SW 1271 (cell line): ENCODE measurements at places on chromosomes 4 and X.

DNA sequence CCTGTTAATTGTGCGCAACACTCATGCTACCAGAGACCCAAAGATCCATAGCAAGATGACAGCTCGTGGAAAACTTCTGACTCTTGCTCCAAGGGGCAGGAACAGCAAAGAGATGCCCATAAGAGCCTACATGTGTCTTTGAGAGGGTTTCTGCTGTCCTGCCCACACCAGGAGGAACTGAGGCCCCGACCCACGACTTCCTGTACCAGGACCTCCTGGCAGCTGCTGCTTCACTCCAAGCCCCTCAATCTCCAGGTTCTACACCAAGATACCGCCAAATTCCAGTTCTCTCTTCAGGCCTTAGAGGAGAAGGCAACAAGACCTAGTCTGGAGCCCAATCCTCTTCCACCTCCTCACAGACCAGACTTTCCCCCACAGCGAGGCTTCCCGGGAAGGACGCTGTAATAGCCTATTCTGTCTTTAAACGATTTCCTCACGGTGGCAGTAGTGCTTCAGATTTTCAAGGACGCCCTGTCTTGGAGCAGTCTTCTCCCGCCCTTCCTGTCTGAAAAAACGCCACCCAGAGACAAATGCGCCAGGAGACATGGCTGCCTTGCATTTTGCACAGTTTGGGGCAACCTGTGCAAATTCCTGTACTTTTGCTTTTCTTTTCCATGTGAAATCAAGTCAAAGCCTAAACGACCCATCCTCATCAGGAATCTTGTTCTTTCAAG is 230.2 kb upstream of the STK26 start:
- DNase-seq: peak; percentile 68

DNA sequence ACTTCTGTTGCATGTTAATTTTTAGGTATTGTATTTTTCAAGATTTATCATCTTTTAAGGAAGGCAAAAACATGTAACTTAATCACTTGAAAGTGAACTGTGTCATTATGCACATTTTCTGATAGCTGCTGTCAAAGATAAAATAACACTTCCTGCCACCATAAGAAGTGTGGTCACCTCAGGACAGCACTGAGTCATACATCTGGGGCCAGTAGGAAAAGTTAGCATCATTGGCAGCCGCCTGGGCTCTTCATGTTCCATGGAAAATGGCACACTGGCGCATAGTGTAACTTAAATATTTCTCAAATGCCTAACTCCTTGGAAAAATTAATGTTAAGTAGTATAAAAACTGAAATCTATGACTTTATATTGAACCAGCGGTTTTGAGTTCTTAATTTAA is 24.2 kb downstream of the CNKSR2 start:
- DNase-seq: no peak

- no peak for DNase-seq
These were observed 14.7 kb upstream of the GRIA3 start for GRCh38 chrX:123169247-123169901.

- DNase-seq: no peak
These were observed 631.0 kb upstream of the SPANXN1 start for GRCh38 chrX:144616317-144616716.

- no peak for DNase-seq
These were observed 17.8 kb downstream of the ZNF185 start for GRCh38 chrX:152915541-152916241.

GRCh38 chr4:113603911-113604310 is 157.6 kb downstream of the CAMK2D start:
- DNase-seq: no peak

DNA sequence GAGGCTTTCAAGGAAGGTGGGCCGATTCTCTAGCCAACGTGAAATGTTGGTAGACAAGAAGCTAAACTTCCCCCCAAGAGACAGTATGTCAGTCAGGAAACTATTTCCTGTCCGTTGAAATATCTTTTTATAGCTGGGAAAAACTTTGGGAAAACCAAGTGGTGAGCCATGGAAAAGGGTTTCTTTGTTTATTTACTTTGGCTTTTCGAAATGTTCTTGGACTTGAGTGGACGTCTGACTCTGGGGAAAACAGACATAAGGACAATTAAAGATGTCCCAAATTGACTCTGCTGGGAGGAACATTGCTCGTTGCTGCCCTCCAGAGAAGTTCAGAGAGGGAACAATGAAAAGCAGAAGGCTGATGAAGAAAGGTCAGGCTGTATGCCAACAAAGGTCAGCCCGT is 295.4 kb downstream of the RAPGEF2 start:
- no peak for DNase-seq

GRCh38 chr4:94634271-94634670 is 123.5 kb upstream of the BMPR1B start:
- DNase-seq: no peak

DNA sequence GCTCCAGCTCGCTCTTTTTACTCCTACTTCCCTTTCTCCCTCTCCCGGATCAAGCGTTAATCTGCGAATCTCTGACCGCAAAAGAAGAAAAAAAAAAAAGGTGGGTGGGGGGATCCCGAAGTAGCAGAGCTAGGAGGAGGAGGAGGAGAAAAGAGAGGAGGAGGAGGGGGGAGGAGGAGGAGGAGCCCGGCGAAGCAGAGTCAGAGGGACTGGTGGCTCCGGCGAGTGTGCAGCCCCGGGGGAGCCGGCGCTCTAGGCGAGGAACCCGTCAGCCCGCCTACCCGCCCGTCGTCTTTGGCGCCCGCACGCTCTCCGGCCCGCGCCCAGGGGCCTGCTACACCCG is at the start of gene NHSL2:
NHSL2 (plus strand) TSS at position 203 of the 343 bp plus-strand sequence.
- DNase-seq: no peak

- no peak for DNase-seq
These were observed 895.5 kb upstream of the EPHA5 start for GRCh38 chr4:66565801-66566200.

DNA sequence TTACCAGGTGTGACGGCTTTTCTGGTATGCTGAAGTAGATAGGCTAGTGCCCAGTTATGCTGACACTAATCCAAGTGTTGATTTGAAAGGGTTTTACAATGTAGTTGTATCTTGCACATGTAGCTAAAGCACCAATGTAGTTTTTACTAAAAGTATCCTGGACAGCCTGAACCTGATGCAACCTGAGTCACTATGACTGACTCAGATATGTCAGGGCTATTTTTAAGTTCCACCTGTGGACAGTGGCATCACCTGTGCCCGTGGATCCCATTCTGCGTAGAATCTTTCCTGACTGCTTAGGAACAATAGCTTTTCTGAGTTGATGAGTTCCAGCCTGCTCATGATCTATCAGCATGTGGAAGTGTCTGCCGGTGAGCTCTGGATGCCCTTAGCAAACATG is 58.1 kb downstream of the CCNG2 start:
- no peak for DNase-seq

- DNase-seq: no peak
These were observed 9.6 kb downstream of the PSAPL1 start for GRCh38 chr4:7425124-7425523.

- DNase-seq: peak; percentile 23
These were observed 514.5 kb upstream of the FAM241A start for GRCh38 chr4:111630705-111631104.

GRCh38 chr4:2934077-2934812 is 29.0 kb downstream of the NOP14 start:
- DNase-seq: no peak

DNA sequence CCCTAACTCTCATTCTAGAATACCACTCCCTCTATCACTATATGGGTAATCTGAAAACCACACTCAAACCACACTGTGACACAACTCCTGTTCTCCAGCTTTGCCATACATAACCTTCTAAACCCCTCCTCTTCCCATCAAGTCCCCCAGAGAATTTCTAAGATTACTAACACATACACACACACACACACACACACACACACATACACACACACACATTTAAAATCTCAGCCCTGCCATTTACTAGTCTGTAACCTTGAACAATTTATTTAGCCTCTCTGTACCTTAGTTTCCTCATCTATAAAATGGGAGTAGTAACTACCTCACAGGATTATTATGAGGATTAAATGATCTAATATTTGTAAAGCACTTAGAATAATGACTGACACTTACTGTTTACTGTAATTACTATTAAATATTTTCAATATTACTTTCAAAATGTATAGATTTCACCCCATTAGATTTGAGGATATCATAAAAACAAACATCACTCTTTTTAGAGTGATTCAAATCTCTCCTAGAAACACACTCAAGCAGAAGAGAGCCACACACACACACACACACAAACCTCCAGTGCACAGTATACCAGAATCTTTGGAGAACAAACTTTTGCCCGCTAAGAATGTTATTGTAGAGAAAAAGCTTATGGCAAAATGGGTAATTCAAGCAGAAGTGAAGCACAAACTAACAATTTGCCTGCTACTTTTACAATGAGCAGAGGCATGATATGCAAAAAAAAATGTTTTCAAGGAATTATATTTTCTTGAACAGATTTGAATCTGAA is 3.8 kb downstream of the ANKRD50 start:
- no peak for DNase-seq

DNA sequence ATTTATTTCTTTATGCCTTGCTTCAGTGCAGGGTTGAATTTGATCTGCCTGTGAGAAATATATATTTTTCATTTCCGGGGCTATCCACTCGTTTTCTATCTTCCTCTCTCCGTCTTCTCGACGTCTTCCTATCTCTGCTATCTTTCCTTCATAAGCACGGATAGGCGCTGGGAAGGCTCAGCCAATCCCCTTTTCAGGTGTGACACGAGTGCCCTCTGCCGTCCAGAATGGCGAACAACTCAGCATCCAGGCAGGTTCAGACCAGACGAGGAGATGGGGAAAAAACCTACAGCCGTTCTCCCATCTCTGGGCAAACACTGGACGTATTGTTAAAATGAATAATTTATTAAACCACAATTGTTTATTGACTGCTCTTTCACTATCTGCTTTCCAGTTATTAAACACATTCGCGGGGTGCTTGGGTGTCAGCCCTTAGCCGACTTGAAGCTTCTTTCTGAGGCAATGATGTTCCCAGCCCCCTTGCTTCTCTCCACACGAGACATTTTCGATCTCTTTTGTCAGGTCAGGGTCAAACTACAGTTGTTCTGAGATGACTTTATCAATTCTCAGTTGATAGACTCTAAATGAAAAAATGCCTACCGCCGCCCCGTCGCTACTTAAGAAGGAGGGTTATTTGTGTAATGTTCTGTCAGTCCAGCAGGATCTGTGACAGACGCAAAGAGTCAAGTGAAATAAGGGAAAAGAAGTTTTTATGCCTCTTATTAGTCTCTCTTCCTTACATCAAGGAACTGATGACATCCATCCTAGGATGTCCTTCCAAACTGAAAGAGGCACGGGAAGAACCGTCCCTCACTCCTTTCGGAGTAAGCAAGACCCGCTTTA is 96.3 kb upstream of the NOCT start:
- DNase-seq: no peak
